Fibroblast of pulmonary artery (primary cell): ENCODE measurements at places on chromosomes 16 and 17.

GRCh38 chr17:75228305-75228704 is 22.8 kb downstream of the NUP85 start:
- DNase-seq = peak; percentile 42

GRCh38 chr16:85077039-85077438 is 35.2 kb downstream of the CIBAR2 start:
- no peak for DNase-seq

- DNase-seq = peak; percentile 64
Measured at GRCh38 chr16:21611198-21611555, 11.8 kb downstream of the METTL9 start.

DNA sequence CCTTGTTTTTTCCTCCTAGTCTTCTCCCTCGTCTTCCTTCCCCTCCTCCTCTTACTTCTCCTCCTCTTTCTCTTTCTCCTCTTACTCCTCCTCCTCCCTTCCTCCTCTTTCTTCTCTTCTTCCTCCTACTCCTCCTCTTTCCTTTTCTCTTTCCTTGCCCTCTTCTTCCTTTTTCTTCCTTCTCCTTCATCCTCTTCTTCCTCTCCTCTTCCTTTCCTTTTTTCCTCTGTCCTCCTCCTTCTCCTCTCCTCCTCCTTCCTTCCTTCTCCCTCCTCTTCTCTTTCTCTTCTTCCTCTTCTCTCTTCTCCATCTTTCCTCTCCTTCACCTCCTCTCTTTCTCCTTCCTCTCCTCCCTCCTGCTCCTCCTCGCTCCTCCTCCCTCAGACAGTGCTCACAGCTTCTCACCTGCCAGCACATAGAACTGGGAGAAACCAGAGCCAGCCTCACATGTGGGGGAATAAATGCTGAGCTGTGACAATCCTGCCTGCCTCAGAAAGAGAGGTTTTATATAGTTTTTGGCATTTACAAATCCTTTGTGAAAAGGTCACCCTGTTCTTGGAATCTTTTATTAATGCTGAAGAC is 84.3 kb upstream of the NLRP1 start:
- no peak for DNase-seq

DNA sequence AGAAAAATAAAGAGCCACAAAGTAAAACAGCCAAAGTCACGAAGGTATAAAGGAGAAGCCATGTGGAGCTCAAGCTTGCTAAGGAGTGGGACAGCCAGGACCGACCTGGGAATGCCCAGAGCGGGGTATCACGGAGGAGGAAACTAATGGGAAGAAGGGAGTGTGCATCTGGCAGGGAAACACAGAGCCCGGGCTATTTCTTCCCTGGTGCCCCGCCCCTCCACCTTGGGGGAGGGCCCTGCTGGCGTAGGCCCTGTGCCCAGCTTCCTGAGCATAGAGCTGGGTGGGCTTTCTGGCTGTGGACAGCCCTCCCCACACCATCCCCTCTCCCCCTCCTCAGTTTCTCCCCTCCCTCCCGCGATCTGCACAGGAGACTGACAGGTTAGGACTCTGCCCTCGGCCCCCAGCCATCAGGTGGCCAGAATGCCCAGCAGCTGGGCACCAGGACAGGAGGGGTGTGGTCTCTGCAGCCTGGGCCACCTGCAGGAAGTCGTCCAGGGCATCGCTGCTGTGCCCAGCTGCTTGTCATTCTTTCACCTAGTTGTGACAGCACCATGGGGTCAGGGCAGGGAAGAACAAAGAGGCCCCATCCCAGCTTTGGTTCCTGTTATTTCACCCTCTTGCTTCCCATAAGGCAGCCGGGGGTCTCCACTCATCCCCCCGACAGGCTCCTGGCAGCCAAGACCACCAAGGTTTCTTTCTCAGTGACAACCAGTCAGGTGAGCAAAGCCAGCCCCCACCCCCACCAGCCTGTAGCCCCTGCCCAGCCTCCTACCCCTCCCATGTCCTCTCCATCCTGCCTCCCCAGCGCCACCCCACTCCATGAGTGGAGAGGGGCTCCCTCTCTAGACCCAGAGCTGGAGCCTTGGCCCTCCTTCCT is 7.1 kb upstream of the DCAF7 start:
- no peak for DNase-seq
